ENCODE measurements at places on chromosomes 11 and 22. TPM values are rescaled to one million over a fixed set of nuclear protein-coding genes. Genes with fewer than 3 reads are reported as not detected.

The LINC01488 gene
- total RNA-seq, result not detected

The KCNK7 gene
- total RNA-seq, result 1.0 TPM

The RIC3 gene
- 18.6 TPM for total RNA-seq

The PLCB3 gene
- 18.9 TPM for total RNA-seq

The MYRF gene
- 3.4 TPM for total RNA-seq

The TOB2 gene
- total RNA-seq, result 35.9 TPM

The ADAMTS15 gene
- 0.08 TPM for total RNA-seq

The CBX7 gene
- total RNA-seq, result 71.3 TPM

The GSTT2 gene
- not detected for total RNA-seq

The SPI1 gene
- 2.9 TPM for total RNA-seq

GRCh38 chr11:78040691-78041379, 17.8 kb upstream of the KCTD14 start:
- DNase-seq, result no peak

- peak; percentile 87 for DNase-seq
These were observed 6.5 kb upstream of the APOBEC3H start for GRCh38 chr22:39090426-39091064.

DNA sequence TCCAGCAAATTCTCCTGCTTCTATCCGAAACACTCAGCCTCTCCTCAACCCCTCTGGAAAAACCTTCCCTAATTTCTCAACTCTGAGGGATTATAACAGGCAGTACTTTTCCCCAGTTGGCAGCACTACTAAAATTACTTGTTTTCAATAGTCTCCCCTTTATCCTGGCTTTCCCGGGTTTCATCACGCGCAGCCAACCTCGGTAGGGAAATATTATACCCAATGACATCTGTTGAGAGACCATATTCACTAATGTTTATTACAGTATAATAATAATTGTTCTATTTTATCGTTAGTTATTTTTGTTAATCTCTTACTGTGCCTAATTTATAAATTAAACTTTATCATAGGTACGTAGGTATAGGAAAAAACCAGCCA, 330 bp upstream of the POLD3 start:
- DNase-seq, result no peak

DNA sequence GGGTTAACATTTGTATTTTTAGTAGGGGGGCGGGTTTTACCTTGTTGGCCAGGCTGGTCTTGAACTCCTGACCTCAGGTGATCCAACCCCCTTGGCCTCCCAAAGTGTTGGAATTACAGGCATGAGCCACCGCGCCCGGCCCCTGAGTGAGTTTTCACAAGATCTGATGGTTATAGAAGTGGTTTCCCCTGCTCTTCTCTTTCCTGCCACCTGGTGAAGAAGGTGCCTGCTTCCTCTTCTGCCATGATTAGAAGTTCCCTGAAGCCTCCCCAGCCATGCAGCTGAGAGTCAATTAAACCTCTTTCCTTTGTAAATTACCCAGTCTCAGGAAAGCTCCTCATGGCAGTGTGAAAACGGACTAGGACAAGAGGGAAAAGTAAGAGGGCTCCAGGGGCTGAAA, 259.1 kb upstream of the PLET1 start:
- DNase-seq, result no peak

DNA sequence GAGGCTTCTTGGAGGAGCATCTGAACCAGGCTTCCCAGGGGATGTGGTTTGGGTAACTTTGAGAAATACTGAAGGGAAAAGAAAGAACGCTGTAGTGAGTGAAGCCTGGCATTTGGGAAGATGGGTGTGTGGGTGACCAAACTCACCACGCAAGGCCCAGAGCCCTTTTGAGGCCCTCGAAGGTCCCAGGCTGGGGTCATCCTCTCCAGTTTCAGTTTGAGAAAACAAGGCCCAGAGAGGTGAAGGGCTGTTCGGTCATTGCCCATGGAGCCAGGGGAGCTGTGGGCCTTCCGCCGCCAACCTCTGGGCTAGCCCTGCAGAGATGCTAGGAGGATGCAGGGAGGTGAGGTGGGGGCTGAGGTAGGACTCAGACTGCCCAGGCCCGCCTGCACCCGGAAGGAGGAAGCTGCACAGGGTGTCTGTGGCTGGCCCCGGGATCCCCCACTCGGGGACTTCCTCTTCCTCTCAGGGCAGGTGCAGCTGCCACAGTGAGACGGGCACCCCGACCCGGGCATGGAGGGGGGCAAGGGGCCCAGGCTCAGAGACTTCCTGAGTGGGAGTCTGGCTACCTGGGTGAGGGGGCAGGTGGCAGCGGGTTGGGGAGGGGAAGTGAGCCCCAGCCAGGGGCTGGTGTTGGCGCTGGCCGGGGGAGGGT, at the start of gene CCDC88B:
TSS of gene CCDC88B (plus strand) at position 451 of the 655 bp plus-strand sequence. CDS start at position 514, 63 bp downstream.
- peak; percentile 85 for DNase-seq

- no peak for DNase-seq
These were observed 42.2 kb downstream of the BIRC2 start for GRCh38 chr11:102389253-102389652.

- DNase-seq, result peak; percentile 47
These were observed 801 bp upstream of the TXNRD2 start for GRCh38 chr22:19942157-19943081.

DNA sequence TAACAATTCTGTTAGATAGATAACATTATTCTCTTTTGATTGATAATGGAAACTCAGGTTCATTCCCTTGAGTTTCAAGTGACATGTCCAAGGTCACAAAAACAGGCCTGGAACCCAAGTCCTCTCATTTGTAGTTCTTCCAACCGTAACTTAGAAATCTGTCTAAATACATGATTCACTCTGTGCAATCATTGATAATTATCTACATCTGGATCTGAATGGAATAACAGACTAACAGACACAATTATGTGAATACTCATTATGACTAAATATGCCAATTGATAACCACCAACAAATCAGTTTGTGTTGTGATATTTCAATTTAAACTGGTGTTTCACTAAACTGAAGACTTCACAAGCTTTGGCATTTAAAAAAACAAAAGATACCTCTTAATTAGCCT, 71.0 kb downstream of the RBFOX2 start:
- DNase-seq, result no peak

- no peak for DNase-seq
These were observed 24.1 kb upstream of the ADORA2A start for GRCh38 chr22:24403346-24403745.

GRCh38 chr11:12001186-12001585, 7.2 kb downstream of the DKK3 start:
- no peak for DNase-seq

DNA sequence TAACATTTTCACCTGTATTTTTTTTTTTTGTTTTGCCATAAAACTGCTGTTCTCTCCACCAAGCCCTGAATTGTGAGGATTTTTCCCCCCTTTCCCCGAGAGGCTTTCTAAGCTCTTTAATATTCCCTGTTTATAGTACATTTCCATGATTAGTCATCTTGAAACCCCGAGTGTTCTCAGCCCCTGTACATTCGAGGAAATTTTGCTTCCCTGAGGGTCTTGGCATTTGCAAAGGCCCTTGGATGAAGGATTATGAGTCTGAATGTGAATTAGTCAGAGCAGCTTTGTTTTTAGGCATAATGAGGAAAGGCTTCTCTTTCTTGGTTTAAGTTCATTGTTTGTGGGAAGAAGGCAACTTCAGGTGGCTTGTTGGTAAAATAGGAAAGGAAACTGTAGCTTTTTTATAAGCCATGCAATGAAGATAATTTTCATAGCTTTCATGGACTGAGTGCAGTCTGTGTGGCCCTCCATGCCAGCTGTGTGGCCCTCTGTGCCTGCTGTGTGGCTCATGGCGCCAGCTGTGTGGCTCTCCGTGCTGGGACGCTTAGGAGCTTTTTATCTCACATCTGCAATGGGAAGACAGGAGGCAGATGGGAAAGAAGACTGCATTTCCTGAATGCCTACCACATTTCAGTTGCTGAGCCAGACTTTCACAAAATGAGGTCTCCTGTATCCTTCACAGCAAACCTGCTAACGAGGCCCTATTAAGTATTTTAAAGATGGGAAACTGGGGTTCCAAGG, 129.0 kb downstream of the TEAD1 start:
- no peak for DNase-seq

DNA sequence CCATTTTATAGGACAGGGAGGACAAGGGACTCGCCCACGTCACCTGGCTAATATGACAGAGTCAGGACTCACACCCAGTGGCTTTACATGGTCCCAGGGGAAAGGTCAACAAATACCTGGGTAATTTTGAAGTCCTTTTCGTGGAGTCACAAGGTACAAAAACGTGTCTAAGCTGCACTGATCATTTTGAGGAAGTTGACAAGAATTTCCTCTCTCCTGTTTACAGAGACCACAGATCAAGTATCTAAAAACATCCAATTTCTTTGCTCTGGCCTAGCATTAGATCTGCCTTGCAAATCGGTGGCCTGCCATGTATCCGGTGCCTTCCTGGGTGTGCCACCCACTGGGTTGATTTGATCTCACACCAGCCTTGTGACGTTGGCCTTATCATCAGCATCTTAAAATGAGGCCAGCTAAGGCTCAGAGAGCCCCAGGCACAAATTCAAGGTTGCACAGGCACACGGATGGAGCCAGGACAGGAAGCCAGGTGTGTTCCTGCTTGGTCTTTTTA, 17.6 kb downstream of the GDPD5 start:
- DNase-seq, result no peak

GRCh38 chr11:128690665-128691101, 3.2 kb upstream of the FLI1 start:
- DNase-seq, result no peak

DNA sequence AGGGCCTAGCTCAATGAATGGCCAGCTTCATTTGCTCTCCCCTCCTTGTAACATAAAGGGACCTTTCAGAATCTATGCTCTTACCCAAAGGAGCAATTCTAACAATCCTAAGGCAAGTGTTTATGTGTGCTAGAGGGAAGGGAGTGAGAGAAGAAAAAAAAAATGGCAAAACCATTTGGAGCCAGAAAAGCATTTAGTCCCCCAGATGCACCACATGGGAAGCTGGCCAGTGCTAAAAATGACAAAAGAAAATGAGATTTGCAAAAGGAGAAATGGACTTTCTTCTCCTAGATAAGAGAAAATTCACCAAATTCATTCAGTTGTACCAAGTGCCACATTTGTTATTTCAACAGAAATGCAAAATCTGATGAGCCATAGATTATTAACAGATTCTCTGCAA, 52.8 kb downstream of the SERGEF start:
- DNase-seq, result no peak

- DNase-seq, result no peak
These were observed 353.4 kb downstream of the TENM4 start for GRCh38 chr11:79087238-79087960.

GRCh38 chr22:26097840-26098239, 71.4 kb upstream of the SEZ6L start:
- no peak for DNase-seq

- DNase-seq, result no peak
These were observed 84.4 kb upstream of the SLC5A12 start for GRCh38 chr11:26806219-26806618.

- no peak for DNase-seq
These were observed 164.8 kb downstream of the DYNC2H1 start for GRCh38 chr11:103274025-103274424.

- no peak for DNase-seq
These were observed 158.8 kb upstream of the PGR start for GRCh38 chr11:101288392-101288791.

GRCh38 chr22:19629720-19630419, 84.4 kb upstream of the SEPTIN5 start:
- DNase-seq, result peak; percentile 79

DNA sequence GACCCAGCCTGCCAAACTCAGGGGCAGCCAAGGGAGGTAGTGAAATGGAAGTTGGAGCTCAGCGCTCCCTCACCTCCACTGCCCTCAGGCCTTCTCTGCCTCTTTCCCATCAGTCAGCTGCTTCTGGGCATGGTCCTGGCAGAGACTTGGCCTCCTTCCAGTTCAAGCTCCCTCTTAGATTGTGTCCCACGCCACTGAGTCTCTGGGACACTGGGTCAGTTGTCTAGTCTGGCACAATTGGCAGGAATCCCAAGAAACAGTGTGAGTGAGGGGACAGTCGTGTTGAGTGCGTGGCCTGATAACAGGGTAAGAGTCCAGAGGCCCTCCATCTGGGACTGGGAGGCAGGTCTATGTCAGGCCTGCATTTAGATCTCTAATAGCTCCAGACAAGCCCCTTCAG, 7.1 kb upstream of the SLC35E4 start:
- DNase-seq, result no peak

Data from activated naive CD8-positive, alpha-beta T cell treated with anti-CD3 and anti-CD28 coated beads, Interleukin-2, amount 10 ng/mL, durations not matched to agents 7 days and 5 days (primary cell).